ENCODE measurements at places on chromosomes 13 and 19.

DNA sequence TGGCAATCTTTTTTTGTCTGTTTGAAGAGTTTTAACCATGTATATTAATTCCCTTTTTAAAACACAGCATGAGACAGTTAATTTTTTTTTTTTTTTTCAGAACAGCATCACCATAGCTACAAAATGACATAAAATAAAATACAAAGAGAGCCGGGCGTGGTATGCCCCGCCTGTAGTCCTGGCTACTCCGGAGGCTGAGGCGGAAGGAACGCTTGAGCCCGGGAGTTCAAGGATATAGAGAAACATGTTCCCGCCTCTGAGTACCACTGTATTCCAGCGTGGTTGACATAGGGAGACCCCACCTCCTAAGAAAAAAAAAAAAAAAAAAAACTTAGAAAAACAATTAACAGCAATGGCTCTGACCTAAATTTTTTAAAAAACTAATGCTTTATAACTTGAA lies 10.0 kb upstream of the INSR start:
- no peak for DNase-seq

- DNase-seq, result no peak
Observed at GRCh38 chr19:18975011-18975410, 34.0 kb upstream of the HOMER3 start.

DNA sequence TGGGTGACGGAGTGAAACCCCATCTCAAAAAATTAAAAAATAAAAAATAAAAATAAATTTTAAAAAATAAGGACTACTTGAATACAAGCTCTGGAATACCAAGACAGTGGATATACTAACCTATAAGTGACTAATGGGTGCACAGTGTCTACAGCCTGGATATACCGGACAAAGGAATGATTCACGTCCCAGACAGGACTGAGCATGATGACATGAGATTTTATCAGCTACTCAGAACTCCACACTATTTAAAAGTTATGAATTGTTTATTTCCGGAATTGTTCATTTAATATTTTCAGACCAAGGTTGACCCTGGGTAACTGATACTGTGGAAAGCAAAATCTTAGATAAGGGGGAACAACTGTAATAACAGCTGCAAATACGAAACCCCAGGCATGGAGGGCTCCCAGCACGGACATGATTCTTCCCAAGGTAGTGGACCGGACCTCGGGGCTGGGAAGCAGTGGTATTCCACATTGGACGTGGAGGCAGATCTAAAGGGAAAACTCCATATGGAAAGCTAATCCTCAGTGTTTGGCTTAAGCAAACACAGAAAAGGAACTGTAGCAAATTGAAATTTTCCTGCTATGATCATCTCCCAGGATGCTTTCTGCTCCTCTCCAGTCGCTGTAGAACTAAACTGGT lies 102.6 kb upstream of the TSHZ3 start:
- DNase-seq, result no peak

DNA sequence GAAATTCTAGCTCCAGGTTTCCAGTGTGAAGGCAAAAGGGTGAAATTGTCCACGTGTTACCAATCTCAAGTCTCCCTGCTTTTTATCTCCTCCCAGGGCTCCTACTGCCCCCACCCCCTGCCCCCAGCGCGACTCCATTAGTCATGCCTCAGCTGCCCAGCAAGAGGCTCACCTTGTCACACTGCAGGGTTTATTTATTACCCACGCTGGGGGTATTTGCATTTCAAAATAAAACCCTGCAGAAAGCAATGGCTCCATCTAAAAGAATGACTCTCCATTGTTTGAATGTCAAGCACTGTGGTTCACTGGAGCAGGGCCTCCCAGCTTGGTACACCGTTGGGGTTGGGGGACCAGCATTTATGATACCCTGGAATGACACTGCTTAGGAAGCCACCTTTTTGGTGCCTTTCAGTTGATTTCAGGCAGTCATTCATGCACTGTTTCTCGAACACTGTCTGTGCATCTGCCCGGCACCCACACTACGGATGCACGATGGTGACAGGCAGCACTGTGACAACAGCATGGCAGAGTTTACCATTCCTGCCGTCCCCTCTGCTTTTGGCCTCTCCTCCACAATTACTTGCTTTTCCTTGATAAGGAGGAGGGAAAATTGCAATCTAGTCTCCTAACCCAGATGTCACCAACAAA lies 9.9 kb upstream of the POP4 start:
- no peak for DNase-seq

GRCh38 chr19:1047696-1048147 lies 7.8 kb downstream of the ABCA7 start:
- peak; percentile 86 for DNase-seq

DNA sequence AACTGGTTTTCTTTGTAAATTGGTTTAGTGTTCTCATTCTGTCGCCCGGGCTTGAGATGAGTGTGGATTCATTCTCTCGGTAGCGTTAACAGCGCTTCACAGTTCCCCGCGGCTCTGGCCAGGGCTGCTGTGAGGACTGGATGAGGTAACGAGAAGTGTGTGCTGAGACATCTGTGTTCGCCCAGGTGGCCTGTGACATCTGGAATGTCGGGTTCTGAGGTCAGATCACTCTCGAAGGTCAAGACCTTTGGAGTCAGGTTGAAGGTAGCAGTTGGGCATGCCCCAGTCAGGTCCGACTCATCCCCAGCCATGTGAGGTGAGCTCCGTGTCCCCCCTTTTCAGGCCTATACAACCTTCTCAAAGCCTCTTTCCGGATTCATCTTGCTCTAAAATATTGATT lies 13.4 kb upstream of the TUBGCP3 start:
- no peak for DNase-seq
